Hepatocyte (in vitro differentiated cells): ENCODE measurements at places on chromosomes 2 and 18. TPM values are rescaled to one million over a fixed set of nuclear protein-coding genes. Genes with fewer than 3 reads are reported as not detected.

DNA sequence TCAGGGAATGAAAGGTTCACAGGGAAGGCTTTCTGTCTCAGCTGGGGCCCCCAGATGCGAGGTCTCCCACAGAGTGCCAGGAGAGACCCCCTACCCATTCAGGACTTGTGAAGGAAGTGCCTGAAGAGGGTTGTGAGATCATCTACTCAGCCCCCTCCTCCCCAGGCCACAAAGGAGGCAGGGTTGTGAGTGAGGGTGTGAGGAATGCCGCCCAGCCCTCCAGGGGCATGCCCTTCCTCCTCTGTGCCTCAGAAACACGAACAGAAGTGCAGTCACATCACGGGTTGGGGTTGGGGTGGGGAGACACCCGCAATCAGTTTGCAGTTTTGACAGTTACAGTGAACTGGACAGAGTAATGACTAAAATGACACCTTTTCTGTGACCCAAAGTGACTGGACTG, 5.0 kb downstream of the MAL start:
- no peak overlapping the region for H3K27ac ChIP-seq
- no peak for DNase-seq
- H3K36me3 ChIP-seq = no peaks in the 10 kb centered on the region
- H3K4me3 ChIP-seq = no peak overlapping the region
- H3K4me1 ChIP-seq = no peaks in the 10 kb centered on the region
- peaks cover 22% of the 10 kb centered on the region for H3K27me3 ChIP-seq

- H3K4me1 ChIP-seq = no peaks in the 10 kb centered on the region
- H3K27ac ChIP-seq = no peak overlapping the region
- H3K4me3 ChIP-seq = no peak overlapping the region
- DNase-seq = peak; percentile 7
- H3K36me3 ChIP-seq = no peaks in the 10 kb centered on the region
- H3K27me3 ChIP-seq = no peaks in the 10 kb centered on the region
These were observed 664.8 kb downstream of the DCC start for GRCh38 chr18:53004798-53005197.

- no peaks in the 10 kb centered on the region for H3K27me3 ChIP-seq
- no peak overlapping the region for H3K27ac ChIP-seq
- DNase-seq = no peak
- H3K4me3 ChIP-seq = no peak overlapping the region
- no peaks in the 10 kb centered on the region for H3K4me1 ChIP-seq
These were observed 49.3 kb downstream of the TMX3 start for GRCh38 chr18:68665628-68666027.

DNA sequence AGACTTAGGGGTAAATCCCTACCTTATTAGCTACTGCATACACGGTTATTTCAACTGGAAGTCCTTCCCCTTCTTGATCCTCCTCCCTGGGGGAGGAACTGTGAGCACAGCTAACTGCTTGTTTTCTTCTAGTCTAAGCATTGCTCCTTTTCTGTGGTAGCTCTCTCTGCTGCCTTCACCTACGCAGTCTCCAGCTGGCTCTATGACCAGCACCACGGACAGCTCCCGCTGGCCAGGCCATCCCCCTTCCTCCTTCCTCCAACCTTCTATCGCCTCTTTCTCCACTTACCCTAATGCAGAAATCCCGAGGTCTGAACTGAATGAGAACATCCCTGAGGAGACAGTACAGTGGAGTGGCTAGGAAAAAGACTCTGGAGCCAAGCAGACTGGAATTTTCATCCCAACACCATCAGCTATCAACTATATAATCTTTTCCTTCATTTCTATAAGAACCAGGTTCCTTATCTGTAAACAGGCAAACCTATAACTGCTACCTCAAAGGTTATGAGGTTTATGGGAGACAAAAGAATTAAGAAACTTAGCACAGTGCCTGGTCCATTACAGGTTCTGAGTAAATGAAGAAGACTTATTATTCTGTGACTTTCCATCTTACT, 4.7 kb upstream of the CFAP65 start:
- H3K27me3 ChIP-seq = peaks cover 36% of the 10 kb centered on the region
- H3K36me3 ChIP-seq = no peaks in the 10 kb centered on the region
- H3K27ac ChIP-seq = no peak overlapping the region
- no peak overlapping the region for H3K4me3 ChIP-seq
- DNase-seq = peak; percentile 79
- peaks cover 6% of the 10 kb centered on the region for H3K4me1 ChIP-seq

GRCh38 chr2:83186105-83186760, 1272.8 kb downstream of the SUCLG1 start:
- no peaks in the 10 kb centered on the region for H3K36me3 ChIP-seq
- H3K27ac ChIP-seq = no peak overlapping the region
- no peaks in the 10 kb centered on the region for H3K27me3 ChIP-seq
- no peaks in the 10 kb centered on the region for H3K4me1 ChIP-seq
- no peak overlapping the region for H3K4me3 ChIP-seq

DNA sequence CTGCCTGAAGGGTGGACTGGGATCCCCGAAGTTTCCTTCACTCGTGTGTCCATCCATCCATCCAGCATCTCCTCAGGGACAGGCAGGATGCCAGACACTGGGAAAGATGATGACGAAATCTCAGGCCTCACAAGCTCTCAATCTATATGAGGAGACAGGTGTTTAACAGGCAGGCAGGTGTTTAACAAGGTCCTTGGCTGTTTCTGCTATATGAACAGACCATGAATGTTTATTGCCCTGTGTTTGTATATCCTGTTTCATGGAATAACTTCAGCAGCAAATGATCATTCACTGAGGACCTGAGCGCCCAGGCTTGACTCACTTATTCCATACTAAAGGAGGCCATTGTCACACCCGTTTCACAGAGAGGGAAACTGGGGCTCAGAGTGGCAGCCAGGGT, 685.8 kb upstream of the HS6ST1 start:
- H3K4me1 ChIP-seq = no peaks in the 10 kb centered on the region
- no peak overlapping the region for H3K27ac ChIP-seq
- no peak overlapping the region for H3K4me3 ChIP-seq
- DNase-seq = no peak
- no peaks in the 10 kb centered on the region for H3K36me3 ChIP-seq

DNA sequence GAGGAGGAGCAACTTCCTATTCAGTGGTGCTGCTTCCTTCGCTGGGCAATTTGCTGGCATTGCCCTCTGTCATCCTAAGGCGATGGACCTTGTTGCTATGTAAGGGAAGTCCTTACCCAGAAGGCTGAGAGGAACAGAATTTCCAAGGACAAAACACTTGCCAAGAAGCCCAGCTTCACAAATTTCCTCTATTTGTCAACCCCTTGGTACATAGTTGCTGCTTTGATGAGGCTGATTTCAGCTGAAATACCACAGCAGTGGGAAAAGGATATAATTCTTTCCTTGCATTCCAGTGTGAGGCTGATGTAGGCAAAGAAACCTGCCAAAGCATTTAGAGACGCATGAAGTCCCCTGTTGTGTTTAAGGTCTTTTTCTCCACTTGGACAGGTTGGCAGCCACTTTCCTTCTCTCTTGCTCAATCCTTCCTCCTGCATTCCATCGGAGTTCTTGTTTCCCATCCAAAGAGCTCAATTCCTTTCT, 16.4 kb upstream of the ST3GAL5 start:
- no peak for DNase-seq
- no peak overlapping the region for H3K4me3 ChIP-seq
- no peaks in the 10 kb centered on the region for H3K36me3 ChIP-seq
- peak overlapping the region; percentile 0 for H3K27ac ChIP-seq

DNA sequence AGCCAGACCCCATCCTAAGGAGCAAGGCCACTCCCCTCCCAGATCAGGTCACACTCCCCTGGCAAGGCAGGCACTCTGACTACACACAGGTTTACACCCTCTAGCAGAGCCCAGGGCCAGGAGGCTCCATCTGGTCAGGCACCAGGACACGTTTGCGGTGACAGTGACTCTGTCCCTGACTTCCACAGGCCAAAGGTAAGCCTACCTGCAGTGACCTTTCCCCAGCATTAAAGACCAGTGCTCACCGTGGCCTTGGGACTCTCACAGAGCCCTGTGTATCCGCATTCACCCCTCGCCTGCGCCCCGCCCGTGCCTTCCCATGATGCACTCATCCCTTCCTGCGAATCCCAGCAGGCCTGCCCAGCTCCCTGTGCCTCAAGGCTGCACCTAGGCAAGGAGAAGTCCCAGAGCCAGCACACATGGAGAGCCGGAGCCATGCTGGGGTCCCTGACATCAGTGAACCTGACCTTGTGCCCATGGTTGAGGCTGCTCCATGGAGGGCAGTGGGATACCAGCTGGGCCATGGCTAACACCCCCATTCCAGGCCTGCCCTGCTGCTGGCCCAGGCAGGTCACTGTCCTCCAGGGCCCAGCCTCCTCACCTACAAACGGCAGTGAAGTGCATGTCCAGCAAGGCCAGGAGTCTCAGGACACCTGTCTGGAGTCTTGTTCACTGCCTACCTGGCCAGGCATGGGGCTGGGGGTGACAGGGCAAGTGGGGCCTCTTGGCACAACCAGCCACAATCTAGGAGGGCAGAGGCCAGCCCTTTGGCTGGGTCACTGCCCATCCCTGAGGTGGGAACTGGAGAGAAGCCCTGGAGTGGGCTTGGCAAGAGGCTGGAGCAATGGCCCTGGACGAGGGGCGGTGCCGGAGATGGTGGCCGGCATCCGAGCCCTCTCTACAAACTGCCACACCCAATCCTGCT, 3.0 kb downstream of the NEURL3 start:
- no peak overlapping the region for H3K4me3 ChIP-seq
- H3K27me3 ChIP-seq = no peaks in the 10 kb centered on the region
- H3K27ac ChIP-seq = no peak overlapping the region
- peaks cover 11% of the 10 kb centered on the region for H3K4me1 ChIP-seq

GRCh38 chr18:53843763-53844162, 380.7 kb downstream of the MBD2 start:
- no peaks in the 10 kb centered on the region for H3K4me1 ChIP-seq
- no peak for DNase-seq
- H3K4me3 ChIP-seq = no peak overlapping the region

DNA sequence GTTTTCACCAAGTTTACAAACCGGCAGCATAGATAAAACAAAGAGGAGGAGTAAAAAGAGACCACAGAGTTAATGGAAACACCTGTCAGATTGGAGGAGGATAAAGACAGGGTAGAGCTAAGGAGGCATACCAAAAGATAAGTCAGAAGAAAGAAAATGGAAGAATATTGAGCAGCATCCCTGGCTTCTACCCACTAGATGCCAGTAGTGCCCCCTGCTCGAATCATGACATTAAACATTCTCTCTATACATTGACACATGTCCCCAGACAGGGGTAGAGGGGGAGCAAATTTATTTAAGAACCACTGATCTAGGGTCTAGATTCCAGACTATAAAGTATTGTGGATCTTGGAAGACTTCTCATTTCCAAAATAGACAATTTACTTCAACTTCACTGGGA, 159.8 kb upstream of the ETAA1 start:
- H3K27ac ChIP-seq = no peak overlapping the region
- H3K27me3 ChIP-seq = no peaks in the 10 kb centered on the region
- no peak overlapping the region for H3K4me3 ChIP-seq
- no peak for DNase-seq
- H3K36me3 ChIP-seq = no peaks in the 10 kb centered on the region
- H3K4me1 ChIP-seq = no peaks in the 10 kb centered on the region

DNA sequence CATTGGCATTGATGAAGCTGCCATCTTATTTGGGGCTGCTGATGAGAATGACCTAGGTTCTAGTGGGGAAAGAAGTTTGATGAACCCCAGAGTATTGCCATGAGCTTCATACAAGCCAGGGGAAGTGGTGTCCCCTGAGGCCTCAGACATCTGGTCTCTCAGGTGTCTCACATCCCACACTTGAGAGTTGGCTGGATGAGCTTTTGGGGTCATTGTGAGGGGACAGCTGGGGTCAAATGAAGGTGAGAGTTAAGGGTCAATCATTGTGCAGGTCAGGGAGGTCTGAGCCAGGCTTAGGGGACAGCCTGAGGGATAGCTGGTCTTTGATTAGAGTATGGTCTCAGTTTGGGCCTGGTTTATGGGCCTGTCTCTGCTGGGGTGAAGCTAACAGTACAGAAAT, 336.5 kb downstream of the CYP26B1 start:
- no peaks in the 10 kb centered on the region for H3K27me3 ChIP-seq
- no peaks in the 10 kb centered on the region for H3K4me1 ChIP-seq
- no peak overlapping the region for H3K4me3 ChIP-seq
- H3K36me3 ChIP-seq = no peaks in the 10 kb centered on the region
- no peak overlapping the region for H3K27ac ChIP-seq

- H3K4me1 ChIP-seq = no peaks in the 10 kb centered on the region
- no peaks in the 10 kb centered on the region for H3K36me3 ChIP-seq
- no peak overlapping the region for H3K4me3 ChIP-seq
- no peak overlapping the region for H3K27ac ChIP-seq
These were observed 894.5 kb upstream of the POU3F3 start for GRCh38 chr2:103959174-103960128.

ANKRD44 gene
- 5.9 and 7.5 TPM in 2 replicates for total RNA-seq

LYG2 gene
- not detected in 2 replicates for total RNA-seq

GNLY gene
- not detected in 2 replicates for total RNA-seq

TRABD2A gene
- 2.2 and 4.1 TPM in 2 replicates for total RNA-seq

REG3G gene
- 0.30 TPM in 1 of 2 replicates, not detected in the other for total RNA-seq

EDAR gene
- 0.12 and 0.20 TPM in 2 replicates for total RNA-seq

GRB14 gene
- 3.6 and 4.2 TPM in 2 replicates for total RNA-seq
